Heart left ventricle (tissue), 16 donors: ENCODE measurements at places on chromosomes 16 and 17.
A peak's percentile ranks its signal among the peaks of the same experiment; 100 is the strongest.

DNA sequence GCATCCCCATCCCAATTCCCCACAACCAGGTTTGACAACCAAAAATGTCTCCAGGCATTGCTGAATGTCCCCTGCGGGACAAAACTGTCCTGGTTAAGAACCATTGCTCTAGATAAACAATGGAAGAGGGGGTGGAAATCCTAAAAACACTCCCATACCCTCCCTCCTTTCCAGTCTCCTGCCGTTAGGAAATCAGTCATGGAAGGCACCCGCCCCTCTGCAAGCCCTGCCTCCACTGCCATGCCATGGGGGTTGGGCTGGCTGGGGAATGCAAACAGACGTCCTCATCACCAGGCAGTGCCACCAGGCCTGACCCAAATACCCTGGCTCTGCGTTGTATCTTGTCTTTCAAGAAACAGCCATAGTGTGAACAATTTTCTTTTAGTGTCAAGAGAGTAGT, 57.5 kb downstream of the CYTH1 start:
- DNase-seq, result no peak

DNA sequence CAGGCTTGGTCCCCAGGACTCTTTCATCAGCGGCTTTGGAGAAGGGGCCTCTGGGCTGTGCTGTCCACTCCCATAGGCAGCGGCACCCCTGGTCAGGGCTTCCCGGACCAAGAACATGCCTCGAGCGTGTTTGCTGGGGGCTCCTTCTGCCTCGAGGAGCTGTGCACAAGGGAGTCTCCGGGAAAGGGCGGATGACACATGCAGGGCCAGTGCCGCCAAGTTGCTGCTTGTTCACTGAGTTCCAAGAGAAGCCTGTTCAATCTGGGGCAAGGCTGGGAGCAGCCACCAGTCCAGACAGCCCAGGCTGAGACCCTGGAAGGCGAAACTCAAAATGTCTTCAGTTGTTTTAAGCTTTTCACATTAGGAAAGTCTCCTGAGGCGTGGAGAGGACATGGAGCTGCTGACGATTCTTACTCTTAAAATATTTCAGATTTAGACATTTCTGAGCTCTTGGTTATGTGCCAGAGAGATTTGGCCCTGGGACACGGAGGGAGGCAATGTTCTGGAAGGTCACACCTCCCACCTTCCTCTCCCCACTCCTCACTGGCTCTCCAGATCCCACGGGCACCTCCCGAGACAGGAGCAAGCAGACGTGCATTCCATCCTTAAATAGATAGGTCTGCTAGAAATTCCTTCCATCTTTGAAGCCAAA, 84.5 kb upstream of the ZNF469 start:
- peak; percentile 59 for DNase-seq

DNA sequence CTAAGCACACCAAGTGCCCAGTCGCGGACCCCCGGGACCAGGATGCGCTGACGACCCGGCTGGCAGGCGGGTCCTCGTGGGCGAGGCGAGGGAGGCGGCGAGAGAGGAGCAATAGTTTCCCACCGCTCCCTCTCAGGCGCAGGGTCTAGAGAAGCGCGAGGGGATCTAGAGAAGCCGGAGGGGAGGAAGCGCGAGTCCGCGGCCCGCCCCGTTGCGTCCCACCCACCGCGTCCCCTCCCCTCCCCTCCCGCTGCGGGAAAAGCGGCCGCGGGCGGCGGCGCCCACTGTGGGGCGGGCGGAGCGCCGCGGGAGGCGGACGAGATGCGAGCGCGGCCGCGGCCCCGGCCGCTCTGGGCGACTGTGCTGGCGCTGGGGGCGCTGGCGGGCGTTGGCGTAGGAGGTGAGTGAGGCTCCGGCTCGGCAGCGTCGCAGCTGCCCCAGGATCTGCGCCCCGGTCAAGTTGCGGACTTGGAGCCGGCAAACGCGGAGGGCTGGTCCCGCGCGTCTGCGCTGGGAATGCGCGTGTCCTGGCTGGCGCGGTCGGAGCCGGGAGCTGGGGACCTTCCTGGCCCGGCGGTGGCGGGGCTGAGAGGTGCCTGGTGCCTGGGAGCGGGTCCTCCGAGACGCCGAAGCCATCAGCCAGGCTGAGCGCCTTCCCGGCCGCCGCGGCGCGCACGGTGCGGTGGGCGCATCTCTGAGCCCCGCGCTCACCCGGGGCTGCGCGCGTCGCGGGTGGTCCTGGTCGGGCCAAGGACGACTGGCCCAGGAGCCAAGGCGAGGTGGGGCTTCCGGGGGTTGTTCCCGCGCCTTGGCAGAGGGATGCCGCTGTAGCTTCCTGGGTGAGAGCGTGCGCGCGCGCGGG, at the start of gene ITGB3:
TSS of gene ITGB3 (plus strand) at position 287 of the 862 bp plus-strand sequence. CDS start at position 322, 35 bp downstream.
- peak; percentile 82 for DNase-seq

DNA sequence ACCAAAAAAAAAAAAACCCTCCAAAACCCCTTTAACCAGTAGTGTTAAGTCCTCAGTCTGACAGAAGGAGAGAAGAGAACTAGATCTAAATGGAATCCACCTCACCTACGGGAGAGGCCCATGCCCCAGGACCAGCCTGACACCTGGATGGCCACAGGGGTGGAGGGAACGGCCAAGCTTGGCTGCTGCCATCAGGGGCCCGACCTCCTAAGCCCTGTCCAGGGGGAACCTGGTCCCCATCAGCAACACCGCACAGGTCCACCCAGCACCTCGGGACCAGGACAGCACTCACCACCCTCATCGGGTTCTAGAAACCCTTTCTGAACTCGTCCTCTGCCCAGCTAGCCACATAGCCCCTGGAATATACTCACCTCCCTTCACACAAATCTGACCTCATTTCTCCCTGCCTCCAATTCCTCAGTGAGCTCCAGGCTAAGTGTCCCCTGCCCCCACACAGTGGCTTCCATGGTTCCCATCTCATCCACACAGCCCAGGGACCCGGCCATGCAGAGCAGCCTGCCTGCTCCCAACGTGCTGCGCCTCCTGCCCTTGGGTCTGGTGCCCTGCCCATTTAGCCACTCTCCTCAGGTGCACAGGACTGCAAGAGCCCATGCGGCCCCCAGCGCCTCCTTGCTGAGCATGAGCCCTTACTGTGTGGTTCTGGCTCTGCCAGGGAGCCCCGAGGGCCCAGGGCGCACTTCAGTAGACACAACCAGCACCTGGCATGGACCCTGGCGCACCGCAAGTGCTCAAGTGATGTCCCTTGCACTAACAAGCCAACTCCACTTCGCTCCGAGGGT, 18.3 kb upstream of the CYTH1 start:
- peak; percentile 13 for DNase-seq

DNA sequence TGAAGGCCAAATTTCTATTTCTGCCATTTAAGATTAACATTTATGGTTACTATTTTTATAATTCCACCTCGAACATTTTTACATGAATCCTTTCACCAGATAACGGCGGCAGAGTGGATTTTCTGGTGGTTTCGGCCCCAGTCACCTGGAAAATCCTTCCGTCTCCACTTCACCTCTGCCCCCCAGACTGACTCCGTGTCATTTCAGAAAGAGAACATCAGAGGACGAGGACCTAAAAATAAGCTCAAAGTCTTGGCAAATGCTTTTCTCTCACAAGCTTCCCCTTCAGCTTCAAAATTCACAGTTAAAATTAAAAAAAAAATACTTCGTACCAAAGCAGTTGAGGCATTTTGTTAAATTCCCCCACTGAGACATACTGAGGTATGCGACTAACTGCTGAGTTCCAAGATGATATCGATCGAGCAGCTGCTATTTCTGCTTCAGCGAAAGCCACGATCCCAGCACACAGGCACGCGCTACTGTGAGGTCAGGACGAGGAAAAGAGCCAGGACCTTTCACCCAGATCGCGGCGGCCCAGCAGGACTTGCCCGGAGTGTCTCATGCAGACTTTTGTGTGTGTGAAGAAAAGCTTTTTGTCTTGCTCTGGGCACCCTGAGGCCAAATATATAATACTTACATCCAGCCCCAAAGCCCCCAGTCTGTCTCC, 36.8 kb downstream of the ASPA start:
- DNase-seq, result peak; percentile 77

DNA sequence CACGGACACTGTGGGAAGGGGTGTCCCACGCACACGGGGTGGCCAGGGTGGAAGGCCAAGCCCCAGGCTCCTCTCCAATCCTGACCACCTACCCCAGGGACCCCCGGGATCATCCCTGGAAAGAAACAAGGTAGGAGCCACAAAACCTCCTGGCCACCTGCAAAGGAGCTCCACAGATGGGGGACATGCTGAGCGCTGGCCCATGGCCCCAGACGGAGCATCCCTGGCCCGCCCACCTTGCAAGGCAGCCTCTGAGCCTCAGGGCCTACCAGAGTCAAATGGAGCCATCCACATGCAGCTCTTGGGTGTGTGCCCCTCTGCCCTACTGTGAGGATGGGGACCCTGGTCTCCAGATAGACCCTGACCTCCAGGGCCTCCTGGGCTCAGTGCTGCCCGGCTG, 16.3 kb downstream of the SLC38A10 start:
- no peak for DNase-seq

- no peak for DNase-seq
These were observed 9.6 kb downstream of the CDK5RAP3 start for GRCh38 chr17:47980541-47980940.

DNA sequence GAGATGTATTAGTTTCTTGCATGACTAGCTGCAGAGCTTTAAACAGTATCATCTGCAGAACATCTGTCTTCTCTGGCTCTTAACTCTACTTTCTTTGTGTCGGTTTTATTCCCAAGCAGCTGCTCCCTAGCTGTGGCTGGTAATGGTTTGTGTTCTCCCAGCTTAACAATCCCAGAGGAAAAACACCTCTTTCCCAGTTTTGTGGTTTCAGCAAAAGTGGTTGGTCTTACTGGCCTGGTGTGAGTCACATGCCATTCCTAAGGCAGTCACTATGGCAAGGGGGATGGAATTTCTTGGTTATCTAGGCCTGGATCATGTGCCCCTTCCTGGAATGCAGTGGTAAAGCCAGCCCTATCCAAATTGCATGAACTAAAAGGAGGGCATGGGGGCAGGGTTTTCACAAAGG, 27.5 kb downstream of the OMG start:
- no peak for DNase-seq

GRCh38 chr16:25257956-25258860, 563 bp upstream of the ZKSCAN2 start:
- DNase-seq, result peak; percentile 79

DNA sequence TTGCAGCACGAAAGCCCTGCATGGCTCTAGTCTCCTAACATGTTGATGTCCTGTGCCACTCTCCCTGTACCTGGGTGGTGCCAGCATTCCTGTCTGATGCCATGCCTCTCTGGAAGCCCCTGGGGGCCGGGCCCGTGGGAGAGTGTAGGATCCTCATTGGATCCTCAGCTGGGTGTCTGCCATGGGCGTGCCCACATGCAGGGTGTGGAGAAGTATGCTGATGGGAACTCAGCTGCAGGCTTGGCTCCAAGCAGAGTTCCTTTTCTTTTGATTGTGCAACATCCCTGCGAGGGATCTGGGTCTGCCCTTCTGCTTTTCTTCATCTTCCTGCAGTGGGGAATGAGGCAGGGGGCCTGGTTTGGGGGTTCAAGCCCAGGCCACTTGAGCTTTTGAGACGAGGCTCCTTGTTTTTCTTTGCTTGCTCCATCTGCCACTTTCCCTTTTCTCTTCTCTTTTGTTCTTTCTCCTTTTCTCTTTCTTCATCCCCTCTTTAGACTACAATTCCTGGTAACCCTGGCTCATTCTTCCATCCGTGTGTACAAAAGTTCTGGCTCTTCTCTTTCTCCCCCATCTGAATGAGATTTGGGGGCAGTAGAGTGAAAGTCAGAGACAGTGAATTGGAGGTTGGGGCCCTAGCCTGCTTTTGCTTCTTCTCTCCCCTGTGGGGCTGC, 32.9 kb downstream of the KSR1 start:
- peak; percentile 65 for DNase-seq

- no peak for DNase-seq
These were observed 30.9 kb downstream of the ZNF778 start for GRCh38 chr16:89248196-89248982.

DNA sequence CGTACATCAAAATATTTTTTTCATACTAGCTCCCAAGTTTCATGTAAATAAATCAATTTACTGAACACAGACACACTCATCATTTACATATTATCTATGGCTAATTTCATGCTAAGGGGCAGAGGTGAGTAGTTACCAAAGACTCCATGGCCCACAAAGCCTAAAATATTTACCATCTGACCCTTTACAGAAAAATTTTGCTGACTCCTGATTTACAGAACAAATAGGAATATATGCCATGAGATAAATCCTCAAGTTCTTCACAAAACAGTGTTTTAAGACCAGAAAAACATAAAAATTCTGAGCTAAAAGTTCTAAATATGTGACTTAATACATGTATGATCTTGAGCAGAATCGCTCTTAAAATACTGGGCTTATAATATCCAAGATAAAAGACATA, 36.6 kb upstream of the PHLPP2 start:
- DNase-seq, result no peak

- DNase-seq, result no peak
These were observed 267.7 kb upstream of the ZFHX3 start for GRCh38 chr16:73315645-73316044.
